ENCODE measurements at places on chromosomes 11 and 22.

DNA sequence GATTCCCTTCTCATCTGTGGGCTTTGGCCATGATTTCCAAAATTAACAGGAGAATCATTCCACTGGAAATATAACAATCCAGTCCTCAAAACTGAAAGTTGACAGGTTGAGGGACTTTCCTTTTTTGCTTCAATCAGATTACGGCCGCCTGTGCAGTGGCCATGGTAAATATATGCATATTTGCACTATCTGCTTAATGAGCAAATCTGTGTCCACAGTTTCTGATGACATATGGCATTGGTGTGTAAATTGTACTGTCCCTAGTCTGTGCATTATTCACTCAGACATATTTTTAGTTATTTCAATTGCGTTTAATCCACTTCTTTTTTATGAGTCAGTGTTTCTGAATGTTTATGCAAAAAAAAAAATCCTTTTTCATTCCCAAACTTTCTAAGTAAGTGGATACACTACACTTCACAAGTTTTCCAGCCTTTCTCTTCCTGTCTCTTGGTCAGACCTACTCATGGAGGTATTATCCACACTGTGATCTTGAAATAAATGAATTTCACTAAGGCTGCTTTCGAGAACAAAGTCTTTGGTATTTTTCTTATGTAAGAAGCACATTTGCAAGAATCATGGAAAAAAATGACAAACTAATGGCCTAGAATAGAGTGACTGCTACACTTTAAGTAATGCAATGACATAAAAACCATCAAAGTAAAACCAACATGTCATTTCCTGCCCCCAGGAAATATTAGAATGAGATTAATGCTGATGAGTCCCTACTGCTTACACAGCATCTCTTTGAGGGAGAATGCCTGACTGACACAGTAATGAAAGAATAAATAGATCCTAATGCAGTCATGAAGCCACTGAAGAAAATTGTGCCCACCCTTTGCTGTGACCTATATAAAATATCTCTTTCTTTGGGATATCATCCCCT is 76.4 kb upstream of the MTNR1B start:
- peak; percentile 22 for DNase-seq

DNA sequence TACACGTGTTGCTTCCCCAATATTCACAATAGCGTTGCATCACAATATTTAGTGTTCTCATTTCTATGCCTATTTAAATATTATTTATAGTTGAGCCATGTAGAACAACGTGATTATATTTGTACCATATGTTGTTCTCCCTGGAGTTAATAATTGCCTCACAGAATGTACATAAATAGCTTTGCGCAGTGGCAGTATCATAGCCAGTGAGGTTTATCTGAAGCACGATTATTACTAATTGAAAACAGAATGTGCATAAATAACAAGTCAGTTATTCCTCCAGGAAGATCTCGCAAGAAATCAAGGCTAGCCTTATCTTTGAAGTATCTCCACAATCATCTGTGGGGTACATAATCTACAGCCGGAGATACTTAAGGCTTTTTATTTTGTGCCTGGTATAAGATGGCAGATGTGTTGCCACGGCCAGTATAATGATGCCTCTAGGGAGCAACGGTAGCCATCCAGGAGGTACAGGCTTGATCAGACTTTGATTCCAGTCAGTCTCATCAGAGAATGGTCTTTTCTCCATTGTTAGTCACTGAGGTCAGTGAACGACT is 197.5 kb downstream of the MSANTD4 start:
- DNase-seq = peak; percentile 24

DNA sequence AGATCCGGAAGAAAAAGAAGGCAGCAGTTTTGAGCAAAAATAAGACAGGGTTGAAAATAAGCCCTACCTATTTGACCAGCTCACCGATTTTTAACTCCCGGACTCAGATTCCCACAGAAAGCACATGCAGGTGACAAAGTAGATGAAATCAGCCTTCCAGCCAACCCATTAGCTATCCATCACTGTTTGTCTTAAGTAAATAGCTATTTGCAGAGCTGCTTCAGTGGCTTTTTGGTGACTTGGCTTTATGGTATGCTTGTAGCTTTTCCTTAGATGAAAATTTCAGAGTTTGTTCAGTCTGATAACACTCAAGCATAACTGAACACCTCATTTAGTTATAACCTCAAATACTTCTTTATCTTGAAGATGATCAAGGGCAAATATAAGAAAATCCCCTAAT is 192.6 kb downstream of the HIPK3 start:
- DNase-seq = peak; percentile 49

DNA sequence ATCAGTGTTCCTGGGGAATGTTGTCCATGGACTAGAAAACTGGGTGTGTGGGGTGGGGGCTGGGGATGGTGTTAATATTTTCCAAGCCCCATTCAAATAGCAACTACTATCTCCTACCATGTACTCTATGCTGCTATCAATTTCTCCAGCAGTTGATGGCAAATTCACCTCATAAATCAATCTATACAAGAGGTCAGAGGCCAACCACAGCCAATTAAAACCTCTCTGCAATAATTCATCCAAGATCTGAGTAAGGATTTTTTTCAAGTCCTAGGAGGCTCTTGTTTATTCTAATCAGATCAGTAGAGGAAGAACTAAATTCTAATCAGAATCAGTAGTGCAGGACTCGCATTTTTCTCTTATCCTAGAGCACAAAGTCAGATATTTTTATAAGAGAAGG is 73.4 kb upstream of the WT1 start:
- DNase-seq = no peak

- no peak for DNase-seq
These were observed 42.6 kb downstream of the KCNC1 start for GRCh38 chr11:17777086-17777737.

GRCh38 chr11:121478895-121479697 is 26.3 kb upstream of the SORL1-AS1 start:
- DNase-seq = no peak

DNA sequence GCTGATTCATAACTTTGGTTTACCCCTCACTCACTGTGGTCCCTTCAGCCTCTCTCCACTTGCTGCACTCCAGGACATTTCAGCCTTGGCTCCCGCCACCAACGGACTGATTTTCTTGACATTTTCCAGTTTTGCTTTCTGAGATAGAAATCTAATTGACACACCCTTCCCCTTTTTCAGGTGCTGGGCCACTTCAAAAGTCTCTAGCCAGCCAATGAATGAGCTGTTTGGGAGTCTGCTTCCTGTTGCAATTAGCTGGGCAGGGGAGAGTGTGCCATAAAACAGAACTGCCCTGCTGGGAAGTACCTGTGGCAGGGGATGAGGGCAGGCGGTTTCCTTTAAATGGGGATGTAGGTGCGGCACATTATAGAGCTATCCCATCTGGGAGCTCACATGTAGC is 21.1 kb upstream of the PLET1 start:
- no peak for DNase-seq

DNA sequence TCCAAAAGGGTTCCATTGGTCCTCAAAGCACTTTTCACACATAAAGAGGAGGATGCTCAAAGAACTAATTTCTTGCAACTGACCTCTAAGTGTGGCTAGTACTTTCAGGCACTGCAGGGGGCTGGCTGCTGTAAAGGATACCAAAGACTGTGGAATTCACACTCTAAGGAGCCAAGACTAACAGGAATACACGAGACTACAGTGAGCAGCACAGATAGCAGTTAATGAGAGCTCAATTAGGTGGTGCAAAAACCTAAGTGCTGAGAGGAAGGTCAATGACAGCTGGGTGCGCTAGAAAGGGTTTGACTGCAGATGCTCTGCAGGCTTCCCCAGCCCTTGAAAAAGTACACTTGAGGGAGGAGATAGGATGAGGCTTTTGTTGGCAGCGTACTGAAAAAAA is 124.3 kb upstream of the NTM start:
- no peak for DNase-seq

GRCh38 chr11:121755906-121756305 is 303.1 kb upstream of the SORL1-AS1 start:
- DNase-seq = no peak

DNA sequence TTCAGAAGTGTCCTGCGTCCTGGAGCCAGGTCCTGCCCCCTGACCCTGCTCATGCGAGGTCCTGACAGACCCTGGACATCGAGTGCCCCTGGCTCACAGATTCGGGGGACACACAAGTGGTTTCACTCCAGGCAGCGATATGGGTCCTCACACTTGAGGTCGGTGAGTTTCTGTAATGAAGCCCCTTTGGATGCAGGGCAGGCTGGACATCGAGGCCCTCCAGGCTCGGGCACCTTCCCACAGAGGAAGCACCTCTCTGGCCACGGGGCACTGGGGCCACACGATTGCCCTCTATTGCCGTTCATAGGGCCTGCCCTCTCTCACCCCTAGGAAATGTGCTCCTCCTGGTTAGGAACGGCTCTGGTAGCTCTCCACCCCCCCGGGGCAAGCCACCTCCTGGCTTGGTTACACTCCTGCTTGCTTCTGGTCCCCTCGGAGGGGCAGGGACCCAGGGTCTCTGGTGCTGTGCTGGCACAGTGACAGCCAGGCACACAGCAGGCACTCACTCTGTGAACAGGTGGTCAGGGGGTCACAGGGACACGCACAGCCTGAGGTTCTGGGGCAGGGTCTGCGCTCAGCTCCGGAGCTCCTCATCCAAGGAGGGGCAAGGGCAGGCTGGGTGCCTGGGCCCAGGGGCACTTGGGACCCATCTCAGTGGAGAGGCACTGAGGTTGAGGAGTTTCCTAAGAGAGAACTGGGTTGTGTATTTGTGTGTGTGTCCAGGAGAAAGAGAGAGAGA is 907.7 kb downstream of the BRD1 start:
- DNase-seq = no peak

DNA sequence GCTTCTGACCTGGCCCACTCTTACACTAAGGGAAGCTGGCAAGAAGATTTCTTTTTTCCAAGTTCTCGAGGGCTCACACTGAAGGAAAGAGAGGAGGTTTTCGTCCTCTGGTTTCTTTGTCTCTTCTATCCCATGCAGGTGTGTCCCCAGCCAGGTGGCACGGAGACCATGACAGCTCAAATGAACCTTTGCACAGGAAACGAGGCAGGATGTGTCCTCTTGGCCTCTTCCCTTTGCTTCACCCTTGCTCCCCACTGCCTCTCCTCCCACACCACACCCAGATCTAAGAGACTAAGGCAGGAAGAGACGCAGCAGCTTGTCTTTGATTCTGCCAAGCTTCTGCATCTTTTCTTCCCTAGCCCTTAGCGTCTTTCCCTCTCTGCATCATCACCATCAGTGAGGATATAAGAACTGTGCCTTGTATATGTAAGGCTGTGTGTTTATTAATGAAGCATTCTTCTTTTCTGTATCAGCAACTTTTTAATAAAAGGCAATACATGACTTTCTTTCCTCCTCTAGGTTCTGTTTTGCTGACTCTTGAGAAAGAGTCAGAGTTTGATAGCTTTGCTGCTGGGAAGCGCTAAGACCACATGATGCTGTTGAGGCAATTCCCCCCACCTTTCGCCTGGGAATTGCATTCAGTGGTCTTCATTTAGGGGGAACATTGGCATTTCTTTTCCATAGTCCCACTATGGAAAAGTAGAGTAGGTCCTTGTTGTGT is 56.0 kb upstream of the PARVA start:
- no peak for DNase-seq

- DNase-seq = no peak
These were observed 15.9 kb downstream of the PGA5 start for GRCh38 chr11:61256710-61257482.

- peak; percentile 36 for DNase-seq
These were observed 86.7 kb upstream of the RASSF10 start for GRCh38 chr11:12922418-12922817.

GRCh38 chr11:12051287-12051662 is 42.8 kb upstream of the DKK3 start:
- no peak for DNase-seq

DNA sequence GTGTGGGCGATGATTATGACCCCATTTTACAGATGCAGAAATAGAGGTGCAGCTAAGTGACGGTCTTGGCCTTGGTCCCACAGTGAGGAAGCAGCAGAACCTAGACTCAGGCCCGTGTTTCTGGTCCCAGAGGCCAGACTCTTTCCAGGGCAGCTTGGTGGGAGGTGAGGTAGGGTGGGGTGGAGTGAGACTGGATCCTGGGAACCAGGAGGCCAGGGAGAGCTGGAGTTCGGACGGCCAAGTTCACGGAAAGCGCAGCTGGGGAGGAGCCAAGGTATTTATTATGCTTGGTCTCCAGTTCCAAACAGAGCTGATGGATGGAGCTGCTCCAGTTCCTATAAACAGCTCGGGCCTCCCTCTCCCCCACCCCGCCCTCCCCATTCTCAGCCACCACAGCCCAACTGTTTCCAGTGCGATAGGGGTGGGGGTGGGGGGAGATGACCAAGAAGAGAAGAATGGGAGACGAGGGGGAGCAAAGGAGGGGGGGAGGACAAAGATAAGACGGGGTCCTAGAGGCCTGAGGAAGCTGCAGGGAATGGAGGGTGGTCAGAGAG is 16.2 kb downstream of the LRRC32 start:
- peak; percentile 84 for DNase-seq

DNA sequence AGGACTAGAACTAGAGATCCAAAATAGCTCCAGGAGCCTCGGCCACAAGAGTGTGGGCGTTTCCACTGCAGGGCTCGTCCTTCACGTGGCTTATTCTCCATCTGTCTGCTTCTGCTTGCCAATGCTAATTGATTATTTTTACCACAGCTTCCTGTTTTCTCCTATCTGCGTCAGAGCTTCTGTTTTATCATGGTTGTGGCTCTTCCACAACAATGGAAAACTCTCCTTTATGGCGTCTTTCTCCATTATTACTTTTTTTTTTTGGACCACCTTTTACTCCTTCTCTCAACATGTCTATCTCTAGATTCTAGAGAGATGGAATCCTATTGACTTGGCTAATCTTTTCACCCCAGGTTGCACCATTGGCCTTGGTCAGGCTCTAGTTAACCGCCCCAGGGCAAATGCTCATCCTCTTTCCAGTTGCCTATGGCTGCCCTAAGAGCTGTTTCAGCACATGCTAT is 25.9 kb downstream of the CAT start:
- DNase-seq = no peak

- no peak for DNase-seq
These were observed 28.2 kb downstream of the HEPHL1 start for GRCh38 chr11:94049351-94049750.

GRCh38 chr11:128881221-128881620 is 9.9 kb upstream of the KCNJ5 start:
- no peak for DNase-seq

GRCh38 chr11:17603056-17603825 is 56.2 kb downstream of the OTOG start:
- DNase-seq = no peak

GRCh38 chr11:46352063-46352841 is 5.0 kb downstream of the DGKZ start:
- no peak for DNase-seq

DNA sequence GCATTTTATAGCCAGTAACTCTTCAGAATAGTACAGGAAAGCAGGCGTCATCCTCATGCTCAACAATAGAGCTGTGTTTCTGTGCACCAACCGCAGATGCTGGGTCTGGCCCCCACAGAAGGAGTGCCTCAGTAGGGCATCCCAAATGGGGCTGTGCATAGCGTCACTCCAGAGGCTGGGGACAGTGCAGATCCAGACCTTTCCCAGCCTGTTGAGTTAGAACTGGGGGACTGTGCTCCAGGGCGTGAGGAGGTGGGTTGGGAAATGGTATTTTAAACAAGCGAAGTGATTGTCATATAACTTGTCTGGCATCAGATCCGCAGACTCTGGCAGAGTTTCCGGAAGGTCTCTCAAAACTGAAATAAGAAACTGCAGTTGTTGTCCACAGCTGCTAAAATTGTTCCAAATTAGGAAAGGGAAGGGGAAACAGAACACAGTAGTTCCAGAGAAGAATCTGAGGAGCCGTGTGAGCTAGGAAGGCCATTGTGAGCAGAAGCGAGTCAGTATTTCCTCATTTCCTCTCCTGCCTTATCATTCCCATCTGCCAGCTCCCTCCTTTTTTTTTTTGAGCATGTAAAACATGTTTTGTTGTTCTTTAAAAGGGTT is 52.2 kb downstream of the JAM3 start:
- peak; percentile 59 for DNase-seq

All from fibroblast of skin of right quadriceps (primary cell).